ENCODE measurements at places on chromosomes 6 and 20.

GRCh38 chr20:22425344-22426295, 158.8 kb downstream of the FOXA2 start:
- DNase-seq = no peak

GRCh38 chr20:51076786-51077685, 54.1 kb upstream of the KCNG1 start:
- DNase-seq = no peak

DNA sequence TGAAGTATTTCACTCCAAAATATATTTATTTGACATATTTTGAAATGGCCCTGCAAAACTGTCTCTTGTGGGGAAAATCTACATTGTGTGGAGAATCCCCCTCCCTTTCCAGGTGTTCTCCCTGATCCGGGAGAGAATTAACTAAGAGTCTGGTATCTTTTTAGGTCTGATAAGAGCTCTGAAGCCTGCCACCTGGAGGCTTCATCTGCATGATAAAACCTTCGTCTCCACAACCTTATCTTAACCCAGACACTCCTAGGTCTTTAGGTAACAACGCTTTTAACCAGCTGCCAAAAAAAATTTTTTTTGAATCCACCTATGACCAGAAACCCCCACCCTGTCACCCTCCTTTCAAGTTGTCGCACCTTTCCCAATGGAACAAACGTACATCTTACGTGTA, 43.0 kb downstream of the FAM184A start:
- DNase-seq = no peak

DNA sequence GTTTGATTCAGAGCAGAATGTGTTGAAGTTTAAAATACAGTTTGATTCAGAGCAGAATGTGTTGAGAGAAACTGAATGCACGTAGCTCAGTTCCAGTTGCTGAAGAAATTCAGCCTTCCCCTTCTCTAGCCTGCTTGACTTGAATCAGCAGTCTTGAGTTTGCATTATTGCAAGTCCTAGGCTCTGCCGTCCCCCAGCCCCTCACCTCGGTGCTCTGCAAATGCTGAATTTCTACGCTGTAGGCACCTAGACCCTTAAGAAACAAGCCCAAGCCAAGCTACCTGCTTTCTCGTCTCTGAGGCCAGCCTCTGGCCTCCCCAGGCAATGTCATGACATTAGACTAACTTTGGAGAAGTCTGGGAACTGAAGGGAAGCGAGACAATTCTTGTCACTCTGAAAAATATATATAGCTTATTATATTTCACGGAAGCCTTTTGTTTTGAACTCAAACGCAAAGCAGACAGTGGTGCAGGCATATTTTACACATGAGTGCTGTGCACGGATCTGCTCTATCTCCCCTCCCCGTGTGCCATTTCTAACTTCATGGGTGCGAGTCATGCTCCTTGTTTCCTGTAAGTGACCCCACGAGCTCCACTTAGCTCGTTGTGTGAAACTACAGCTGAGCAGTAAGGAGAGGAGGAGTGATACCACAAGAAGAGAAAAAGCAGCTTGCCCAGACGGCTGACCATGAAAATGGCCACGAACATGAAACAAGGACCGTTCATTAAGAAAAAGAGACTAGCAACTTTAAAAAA, 71.4 kb upstream of the DUSP22 start:
- no peak for DNase-seq

DNA sequence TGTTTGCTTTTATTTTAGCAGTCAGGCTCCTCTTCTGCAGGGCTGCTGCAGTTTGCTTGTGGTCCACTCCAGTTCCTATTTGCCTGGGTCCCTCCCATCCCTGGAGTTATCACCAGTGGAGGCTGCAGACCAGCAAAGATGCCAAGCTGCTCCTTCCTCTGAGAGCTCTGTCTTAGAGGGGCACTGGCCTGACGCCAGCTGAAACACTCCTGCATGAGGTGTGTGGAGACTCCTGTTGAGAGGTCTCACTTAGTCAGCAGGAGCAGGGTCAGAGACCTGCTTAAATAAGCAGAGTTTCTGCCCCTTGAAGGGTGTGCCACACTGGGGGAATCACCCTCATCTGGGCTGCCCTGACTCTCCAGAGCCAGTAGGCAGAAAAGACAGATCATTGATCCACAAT, 16.2 kb upstream of the WFDC8 start:
- no peak for DNase-seq

DNA sequence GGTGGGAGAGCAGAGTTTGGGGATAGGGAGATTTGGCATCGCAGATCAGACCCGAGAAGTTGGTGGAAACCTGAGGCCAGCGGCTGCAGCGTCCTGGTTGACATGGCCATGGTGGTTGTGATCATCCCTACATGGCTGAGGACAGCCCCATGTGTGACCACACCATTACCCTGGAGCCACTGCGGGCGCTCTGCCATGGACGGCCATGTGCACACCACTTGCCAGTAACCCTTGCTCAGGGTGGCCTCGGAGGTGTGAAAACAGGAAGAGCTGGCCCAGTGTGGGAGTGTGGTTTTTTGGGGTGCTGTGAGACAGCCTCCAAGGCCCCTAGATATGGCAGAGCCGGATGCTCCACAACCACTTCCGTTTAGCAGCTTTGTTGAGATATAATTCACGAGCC, 64.4 kb downstream of the TMEM242 start:
- DNase-seq = peak; percentile 46

GRCh38 chr20:16427571-16427970, 145.7 kb downstream of the KIF16B start:
- no peak for DNase-seq

DNA sequence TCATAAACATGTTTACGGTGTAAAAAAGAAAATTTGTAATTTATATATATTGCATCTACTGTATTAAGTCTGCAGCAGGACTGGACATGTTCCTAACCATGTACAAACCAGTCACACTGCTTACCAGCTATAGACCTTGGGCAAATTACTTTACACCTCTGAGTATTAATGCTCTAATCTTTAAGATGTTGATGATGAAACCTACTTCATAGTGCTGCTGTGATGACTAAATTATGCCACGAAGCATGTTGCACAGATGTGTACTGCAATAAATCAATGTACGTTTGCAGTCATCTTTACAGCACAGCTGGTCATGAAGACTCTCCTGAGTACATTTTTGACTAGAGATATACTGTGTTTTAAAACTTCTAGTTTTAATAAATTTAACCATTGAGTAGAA, 42.6 kb downstream of the PRKN start:
- DNase-seq = no peak

GRCh38 chr20:13928901-13929300, 61.5 kb downstream of the SEL1L2 start:
- no peak for DNase-seq

- no peak for DNase-seq
Observed at GRCh38 chr20:38759106-38759505, 10.8 kb downstream of the ACTR5 start.

DNA sequence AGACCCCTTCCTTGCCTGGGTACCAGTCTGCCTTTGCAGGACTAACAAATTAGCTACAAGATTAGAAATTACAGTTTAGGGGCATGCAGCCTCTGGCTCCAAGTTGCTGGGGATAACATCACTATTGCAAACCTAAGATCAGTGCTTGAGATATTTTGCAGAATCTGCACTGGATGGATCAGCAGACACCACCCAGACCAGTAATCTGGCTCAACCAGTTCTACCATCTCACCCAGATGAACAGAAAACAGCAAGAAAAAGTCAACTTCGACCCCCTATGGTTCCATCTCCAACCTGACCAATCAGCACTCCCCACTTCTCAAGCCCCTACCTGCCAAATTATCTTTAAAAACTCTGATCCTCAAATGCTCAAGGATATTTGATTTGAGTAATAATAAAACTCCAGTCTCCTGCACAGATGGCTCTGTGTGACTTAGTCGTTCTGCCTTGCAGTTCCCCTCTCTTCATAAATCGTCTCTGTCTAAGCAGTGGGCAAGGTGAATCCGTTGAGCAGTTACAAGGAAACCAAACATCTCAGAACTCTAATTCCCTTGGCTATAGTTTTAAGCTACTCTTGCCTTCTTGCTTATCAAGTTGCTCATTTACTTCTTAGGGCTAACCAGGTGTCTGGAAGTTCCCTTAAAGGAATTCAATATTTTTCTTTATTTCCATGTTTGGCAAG, 16.1 kb upstream of the LMBRD1 start:
- DNase-seq = no peak

- no peak for DNase-seq
Observed at GRCh38 chr6:24126586-24127192, 674 bp downstream of the NRSN1 start.

DNA sequence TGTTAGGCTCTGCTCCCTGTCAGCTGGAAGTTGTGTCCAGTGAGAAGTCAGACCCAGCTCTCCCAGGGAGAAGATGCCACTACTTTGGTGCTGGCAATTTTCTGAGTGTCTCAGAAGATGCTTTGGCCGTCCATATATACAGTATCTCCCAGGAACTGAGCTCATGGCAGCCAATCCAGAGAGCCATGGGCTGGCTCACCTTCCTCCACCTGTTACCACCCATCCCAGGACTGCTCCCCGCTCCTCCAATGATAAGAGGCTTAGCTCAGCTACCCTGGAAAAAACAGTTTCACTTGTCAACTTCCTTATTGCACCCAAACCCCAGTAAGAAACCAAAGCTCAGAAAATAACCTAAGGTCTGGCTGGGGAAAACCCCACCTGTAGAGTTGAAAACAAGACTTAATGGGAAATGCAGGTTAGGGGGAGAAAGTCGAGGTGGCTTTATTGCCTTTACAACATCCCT, at the start of gene BNIP5:
TSS of gene BNIP5 (minus strand) at position 110 of the 463 bp plus-strand sequence. CDS start 6,198 bp downstream, outside the sequence.
- peak; percentile 3 for DNase-seq

GRCh38 chr6:71544028-71544427, 255.4 kb downstream of the OGFRL1 start:
- no peak for DNase-seq

DNA sequence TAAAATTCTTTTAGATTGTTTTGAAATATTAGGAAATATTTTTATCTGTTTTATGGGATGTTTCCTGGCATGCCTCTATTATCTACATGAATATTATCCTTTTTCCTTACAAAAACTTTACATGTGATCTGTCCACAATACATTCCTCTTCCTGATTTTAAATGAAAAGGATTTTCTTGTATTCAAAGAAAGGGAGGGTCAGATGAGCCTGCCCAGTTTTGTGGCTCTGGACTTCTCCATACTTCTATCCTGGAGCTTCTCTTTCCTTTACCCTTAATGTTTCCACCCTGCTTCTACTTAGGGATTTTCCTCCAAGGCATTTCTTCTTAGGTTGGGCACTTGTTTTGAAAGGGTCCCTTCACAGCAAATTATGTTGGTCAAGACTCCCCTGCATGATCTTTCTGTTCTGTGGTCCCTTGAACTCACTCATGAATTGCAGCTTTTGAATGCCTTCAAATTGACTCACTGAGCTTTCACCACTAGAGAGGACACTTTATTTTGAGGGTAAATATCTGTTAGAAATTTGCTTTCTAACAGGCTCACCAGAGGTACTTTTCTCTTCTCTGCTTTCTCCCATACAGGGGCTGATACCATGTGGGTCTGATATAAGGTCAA, 104.9 kb downstream of the CENPW start:
- DNase-seq = no peak

DNA sequence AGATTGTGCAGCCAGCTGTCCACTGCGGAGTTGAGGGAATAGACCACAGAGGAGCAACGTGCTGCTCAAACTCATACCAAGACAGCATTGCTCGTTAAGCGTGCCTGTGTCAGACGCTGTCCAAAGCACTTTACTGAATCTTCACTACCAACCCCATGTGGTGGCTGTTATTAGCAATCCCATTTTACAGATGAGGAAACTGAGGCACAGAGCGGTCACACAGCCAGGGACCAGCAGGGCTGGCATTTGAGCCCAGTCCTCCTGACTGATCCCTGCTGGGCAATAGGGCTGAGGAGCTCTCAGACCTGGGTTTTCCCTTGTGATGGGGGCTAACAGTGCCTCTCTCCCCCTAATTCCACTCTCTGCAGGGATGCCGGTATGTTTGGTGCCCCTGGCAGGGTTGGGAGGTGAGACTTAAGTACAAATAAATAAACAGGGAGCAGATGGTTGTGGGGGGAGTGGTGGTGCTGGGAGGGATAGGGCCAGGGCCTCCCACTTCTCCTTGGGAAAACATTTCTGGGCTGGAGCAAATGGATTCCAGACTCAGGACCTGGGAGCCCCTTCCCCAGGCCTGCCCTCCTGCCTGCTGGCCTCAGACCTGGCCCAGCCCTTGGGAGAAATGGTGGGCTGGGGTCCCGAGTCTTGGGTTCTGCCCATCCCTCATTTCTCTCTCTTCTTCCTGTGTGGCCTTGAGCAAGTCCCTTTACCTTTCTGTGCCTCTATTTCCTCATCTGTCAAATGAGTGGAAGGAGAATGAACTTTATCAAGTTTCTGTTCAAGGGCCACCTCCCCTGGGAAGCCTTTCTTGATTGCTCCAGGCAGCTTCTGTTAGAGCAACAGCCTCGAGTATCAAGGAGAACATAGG, 17.7 kb downstream of the SRXN1 start:
- DNase-seq = no peak
